ENCODE measurements at places on chromosomes 4 and X. TPM values are rescaled to one million over a fixed set of nuclear protein-coding genes. Genes with fewer than 3 reads are reported as not detected.

The RAB41 gene
- total RNA-seq, result not detected

The YIPF6 gene
- 9.9 TPM for total RNA-seq

The TMPRSS11B gene
- not detected for total RNA-seq

The PLXNB3 gene
- total RNA-seq, result 0.95 TPM
